GM23248 (cell line): ENCODE measurements at places on chromosomes 4 and X.

DNA sequence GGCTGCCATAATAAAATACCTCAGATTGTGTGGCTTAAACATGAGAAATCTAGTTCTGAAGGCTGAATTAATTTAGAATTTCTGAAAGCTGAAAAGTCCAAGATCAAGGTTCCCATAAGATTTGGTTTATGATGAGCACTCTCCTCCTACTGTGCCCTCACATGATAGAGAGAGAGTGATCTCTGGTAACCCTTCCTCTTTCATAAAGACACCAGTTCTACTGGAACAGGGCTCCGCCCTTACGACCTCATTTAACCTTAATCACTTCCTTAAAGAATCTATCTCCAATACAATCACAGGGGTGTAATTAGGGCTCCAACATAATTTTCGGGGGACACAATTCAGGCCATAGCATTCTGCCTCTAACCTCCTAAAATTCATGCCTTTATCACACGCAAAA is 194.0 kb upstream of the MAB21L2 start:
- DNase-seq = no peak

- no peak for DNase-seq
Observed at GRCh38 chrX:97260679-97261078, 377.0 kb downstream of the RPA4 start.

DNA sequence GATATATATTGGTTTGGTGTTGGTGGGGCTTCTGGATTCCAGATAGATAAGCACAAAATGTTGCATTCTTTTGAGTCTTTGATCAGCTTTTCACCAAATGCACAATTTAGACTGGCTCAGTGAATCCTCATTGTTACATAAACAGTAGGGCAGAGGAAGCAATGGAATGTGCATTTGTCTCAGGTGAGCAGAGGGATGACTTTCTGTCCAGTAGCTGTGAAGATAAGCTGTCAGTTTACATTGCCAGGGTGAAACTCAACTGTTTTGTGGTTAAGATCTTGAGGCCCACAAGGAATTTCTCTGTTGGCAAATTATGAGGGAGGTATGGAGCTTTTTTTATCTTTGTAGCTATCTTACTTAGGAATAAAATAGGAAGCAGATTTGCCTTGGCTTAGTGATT is 168.0 kb downstream of the GALNTL6 start:
- no peak for DNase-seq

DNA sequence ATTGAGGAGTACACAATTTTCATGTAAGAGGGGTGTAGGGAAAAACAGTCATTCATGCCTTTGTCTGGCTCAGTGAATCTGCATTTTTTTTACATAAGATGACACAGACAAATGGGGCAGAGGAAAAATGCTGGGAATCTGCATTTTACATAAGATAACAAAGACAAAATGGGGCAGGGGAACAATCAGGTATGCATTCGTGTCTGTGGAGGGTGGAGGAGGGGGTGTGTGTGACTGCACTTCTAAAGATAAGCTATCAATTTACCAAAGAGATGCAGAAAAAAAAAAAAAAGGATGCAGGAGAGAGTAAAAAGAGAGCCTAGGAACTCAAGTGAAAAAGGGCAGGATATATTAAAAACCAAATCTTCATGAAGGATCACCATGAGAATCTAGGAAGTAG is 637.4 kb downstream of the ZNF674 start:
- no peak for DNase-seq

GRCh38 chr4:8506373-8507195 is 66.0 kb downstream of the TRMT44 start:
- peak; percentile 96 for DNase-seq

- DNase-seq = no peak
Observed at GRCh38 chrX:21799767-21800166, 39.6 kb upstream of the MBTPS2 start.

DNA sequence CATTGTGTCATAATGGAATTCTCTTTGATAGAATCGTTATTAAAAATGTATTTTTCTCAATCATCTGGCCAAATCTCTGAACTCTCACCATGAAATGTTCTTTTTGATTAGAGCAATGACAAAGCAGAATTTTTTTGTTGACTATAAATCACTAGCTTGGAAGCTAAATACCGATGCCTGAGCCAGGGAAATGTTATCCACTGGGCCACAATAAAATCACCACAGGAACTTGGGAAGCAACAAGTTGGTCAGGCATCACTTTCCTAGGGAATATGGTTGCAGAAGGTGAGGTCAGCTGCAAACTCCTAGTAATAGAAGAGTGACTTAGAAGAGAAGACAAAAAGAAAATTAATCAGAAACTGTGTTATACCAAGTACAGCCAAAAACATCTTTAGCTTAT is 60.6 kb upstream of the CFAP47 start:
- no peak for DNase-seq

GRCh38 chrX:30060718-30061117 is 154.6 kb upstream of the MAGEB2 start:
- DNase-seq = peak; percentile 16

- peak; percentile 26 for DNase-seq
Observed at GRCh38 chrX:37454537-37455285, 105.5 kb downstream of the PRRG1 start.
